Activated CD8-positive, alpha-beta memory T cell treated with anti-CD3 and anti-CD28 coated beads for 24 hours (primary cell): ENCODE measurements at places on chromosomes 16 and 17.

DNA sequence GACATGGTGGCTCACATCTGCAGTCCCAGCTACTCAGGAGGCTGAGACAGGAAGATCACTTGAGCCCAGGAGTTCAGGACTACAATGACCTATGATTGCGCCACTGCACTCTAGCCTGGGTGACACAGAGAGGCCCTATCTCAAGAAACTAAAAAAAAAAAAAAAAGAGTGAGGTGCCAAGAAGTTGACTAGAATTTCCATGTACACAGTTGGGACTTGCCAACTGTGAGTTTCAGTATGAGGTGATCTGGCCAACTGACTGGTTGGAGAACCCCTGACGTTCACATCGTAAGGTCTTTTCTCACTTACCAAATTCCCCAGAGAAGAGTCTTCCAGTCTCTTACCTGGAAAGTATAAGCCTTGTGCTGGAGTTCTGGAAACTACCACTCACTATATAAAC is 3.1 kb upstream of the MED11 start:
- DNase-seq = no peak

DNA sequence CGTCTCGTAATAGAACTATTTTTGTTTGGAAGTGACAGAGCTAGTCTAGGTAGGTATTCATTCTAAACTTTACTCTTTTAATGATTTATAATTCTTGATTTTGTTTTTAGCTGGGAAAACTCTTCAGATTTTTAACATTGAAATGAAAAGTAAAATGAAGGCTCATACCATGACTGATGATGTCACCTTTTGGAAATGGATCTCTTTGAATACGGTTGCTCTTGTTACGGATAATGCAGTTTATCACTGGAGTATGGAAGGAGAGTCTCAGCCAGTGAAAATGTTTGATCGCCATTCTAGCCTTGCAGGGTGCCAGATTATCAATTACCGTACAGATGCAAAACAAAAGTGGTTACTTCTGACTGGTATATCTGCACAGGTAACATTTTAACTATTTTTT is 27.6 kb downstream of the CLTC start:
- DNase-seq = no peak

GRCh38 chr16:1729026-1729425 is 23.0 kb downstream of the MAPK8IP3 start:
- DNase-seq = no peak

DNA sequence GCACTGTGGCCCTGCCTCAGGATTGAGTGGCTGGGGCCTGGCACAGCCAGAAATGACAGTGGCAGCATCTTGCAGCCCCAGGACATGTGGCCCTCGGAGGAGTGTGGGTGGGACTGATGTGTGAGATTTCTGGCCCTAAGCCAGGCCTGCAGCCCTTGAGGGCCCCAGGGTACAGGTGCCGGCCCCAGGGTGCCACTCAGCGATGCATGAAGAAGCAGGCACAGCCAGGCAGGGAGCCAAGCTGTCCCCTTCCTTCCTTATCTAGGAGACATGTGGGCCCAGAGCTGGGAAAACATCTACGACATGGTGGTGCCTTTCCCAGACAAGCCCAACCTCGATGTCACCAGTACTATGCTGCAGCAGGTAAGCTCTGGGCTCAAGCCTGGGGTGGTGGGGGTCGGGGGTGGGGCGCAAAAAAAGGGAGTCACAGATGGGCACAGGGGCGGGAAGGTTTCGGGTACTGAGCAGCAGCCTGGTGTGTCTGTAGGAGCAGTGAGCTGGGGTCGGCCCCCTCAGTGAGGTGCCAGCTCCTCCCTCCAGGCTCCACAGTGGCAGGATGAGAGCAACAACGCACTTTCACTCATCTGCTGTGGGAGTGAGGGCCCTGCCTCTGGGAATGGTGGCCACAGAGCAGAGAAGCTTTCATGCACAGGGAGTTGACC is 4.1 kb downstream of the ACE start:
- DNase-seq = no peak

DNA sequence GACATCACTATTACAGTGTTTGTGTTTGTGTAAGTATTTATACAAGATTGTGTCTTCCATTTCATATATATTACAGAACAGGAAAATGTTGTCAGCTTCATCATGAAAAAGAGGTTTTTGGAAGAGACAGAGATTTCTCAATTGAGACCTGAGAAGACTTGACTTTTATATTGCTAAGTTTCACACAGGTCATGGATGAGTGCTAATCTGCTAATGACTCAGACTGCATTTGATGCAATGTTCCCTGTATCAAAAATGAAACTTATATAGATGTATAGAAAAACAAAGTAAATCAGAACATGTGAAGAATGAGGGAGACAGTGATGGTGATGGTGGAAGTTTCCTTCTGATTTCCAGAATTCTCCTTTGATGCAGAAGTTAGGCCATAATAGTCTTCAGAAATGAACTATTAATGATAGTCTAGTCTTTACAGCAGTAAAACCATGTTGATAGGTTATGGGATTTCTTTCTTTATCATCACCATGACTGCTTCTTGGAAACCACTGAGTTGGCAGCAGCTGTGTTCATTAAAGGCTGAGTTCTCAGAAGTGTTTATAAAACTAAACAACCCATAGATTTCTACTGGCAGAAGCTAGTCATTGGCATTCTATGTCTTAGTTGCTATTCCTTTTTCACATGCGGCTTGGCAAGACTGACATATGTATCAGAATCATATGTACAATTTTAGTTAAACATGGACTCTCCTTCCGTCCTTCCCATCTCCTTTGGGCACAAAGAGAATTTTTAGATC is 56.1 kb downstream of the PCTP start:
- no peak for DNase-seq

DNA sequence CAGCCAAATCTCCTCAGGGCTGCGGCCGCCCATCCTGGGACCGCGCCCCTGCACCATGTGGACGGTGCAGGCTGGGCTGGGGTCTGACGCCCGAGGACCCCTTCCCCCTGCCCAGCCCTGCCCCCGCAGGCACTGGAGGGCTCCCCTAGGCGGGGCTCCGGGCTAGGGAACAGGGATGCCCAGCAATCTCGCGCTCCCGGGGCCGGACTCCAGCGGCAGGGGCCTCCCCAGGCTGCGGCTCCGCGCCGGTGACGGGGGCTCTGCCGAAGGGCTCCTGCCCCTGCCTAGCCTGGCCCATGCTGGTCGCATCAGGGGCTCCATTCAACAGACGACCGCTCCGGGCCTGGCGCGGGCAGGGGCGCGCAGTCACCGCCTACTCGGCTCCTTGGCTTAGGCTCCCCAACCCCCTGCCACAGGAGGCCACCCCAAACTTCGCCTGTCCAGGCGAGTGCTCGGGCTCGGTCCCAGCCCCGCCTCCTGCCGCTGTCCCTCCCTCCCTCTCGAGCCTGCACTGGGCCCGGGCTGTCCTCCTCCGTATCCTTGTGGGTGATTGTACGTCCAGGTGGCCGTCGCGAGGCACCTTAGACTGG is 27.4 kb upstream of the ADORA2B start:
- no peak for DNase-seq

- peak; percentile 73 for DNase-seq
These were observed 10.6 kb upstream of the NUDT16L1 start for GRCh38 chr16:4682616-4683254.

GRCh38 chr17:35255316-35255715 is 12.4 kb downstream of the SLFN5 start:
- no peak for DNase-seq

GRCh38 chr17:37197336-37197735 is 178.4 kb upstream of the C17orf78 start:
- DNase-seq = no peak

GRCh38 chr17:33977729-33978514 is 277.2 kb upstream of the CCL2 start:
- no peak for DNase-seq

DNA sequence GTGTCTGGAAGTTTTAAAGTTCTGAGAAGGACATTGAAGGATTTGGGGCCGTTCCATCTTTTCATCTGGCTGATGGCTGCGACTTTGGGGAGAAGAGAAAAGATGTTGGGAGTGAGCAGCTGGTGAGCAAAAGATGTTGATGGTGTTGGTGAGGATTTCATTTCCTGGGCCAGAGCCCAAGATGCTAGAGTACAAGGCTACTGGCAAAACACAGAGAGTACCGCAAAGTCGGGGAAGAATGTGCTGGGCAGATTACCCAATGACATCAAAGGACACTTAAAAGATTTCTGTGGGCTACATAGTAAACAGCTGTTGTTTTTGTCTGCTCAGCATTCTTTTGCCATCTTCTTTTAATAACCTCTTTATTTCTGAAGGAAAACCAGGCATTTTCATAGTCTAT is 49.4 kb upstream of the GAS7 start:
- no peak for DNase-seq
